Activated naive CD8-positive, alpha-beta T cell treated with anti-CD3 and anti-CD28 coated beads, Interleukin-2, amount 10 ng/mL, durations not matched to agents 7 days and 5 days (primary cell): ENCODE measurements at places on chromosomes 11 and 22. TPM values are rescaled to one million over a fixed set of nuclear protein-coding genes. Genes with fewer than 3 reads are reported as not detected.

DNA sequence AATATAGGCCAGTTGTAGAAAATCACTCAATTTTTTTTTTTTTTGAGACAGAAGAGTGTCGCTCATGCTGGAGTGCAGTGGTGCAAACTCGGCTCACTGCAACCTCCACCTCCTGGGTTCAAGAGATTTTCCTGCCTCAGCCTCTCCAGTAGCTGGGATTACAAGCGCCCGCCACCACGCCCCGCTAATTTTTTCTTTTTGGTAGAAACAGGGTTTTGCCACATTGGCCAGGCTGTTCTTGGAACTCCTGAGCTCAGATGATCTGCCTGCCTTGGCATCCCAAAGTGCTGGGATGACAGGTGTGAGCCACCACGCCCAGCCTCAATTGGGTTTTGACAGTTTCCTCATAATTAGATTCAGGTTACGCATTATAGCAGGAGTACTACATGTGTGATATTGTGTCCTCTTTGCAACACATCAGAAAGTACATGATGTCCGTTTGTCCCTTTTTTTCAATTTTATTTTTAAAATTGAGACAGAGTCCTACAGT is 2.6 kb upstream of the ATP6V1E1 start:
- H3K36me3 ChIP-seq, result peaks cover 2% of the 10 kb centered on the region
- H3K4me3 ChIP-seq, result no peak overlapping the region
- no peak for DNase-seq
- no peak overlapping the region for H3K27ac ChIP-seq
- no peaks in the 10 kb centered on the region for H3K27me3 ChIP-seq
- H3K4me1 ChIP-seq, result peaks cover 7% of the 10 kb centered on the region

DNA sequence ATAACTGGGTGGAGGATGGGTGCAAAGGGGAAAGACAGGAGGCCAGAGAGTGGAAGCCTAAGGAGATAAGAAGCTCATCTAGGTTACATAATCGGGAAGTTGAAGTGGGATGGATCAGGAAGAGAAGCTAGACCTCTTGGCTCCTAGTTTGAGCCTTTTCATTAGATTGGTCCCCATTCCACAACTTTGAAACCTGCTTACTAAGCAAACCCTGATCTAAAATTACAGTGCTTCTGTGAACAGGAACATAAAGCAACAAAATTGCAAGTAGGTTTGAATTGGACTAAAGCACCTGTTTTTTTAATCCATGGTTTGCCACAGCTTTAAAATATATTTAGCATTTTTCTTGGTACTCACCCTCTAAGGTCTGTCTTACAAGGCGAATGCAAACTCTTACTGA is 80.4 kb upstream of the EED start:
- H3K27me3 ChIP-seq, result no peaks in the 10 kb centered on the region
- H3K27ac ChIP-seq, result no peak overlapping the region
- H3K4me3 ChIP-seq, result no peak overlapping the region
- no peak for DNase-seq

DNA sequence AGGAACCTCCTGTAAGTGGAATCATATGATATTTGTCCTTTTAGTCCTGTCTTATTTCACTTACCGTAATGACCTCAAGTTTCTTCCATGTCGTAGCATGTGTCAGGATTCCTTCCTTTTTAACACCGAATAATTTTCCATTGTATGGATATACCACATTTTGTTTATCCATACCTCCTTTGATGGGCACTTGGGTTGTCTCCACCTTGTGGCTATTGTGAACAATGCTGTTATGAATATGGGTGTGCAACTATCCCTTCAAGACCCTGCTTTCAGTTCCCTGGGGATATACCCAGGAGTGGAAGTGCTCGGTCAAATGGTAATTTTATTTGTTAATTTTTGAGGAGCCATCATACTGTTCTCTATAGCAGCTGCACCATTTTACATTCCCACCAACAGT is 244.9 kb upstream of the BLID start:
- no peak overlapping the region for H3K27ac ChIP-seq
- H3K4me3 ChIP-seq, result no peak overlapping the region
- H3K27me3 ChIP-seq, result no peaks in the 10 kb centered on the region
- H3K4me1 ChIP-seq, result no peaks in the 10 kb centered on the region
- H3K36me3 ChIP-seq, result no peaks in the 10 kb centered on the region

GRCh38 chr11:134152696-134153095 is 71.1 kb downstream of the NCAPD3 start:
- H3K4me3 ChIP-seq, result no peak overlapping the region
- no peak for DNase-seq
- no peaks in the 10 kb centered on the region for H3K27me3 ChIP-seq
- H3K36me3 ChIP-seq, result peaks cover 24% of the 10 kb centered on the region
- H3K4me1 ChIP-seq, result no peaks in the 10 kb centered on the region
- no peak overlapping the region for H3K27ac ChIP-seq

DNA sequence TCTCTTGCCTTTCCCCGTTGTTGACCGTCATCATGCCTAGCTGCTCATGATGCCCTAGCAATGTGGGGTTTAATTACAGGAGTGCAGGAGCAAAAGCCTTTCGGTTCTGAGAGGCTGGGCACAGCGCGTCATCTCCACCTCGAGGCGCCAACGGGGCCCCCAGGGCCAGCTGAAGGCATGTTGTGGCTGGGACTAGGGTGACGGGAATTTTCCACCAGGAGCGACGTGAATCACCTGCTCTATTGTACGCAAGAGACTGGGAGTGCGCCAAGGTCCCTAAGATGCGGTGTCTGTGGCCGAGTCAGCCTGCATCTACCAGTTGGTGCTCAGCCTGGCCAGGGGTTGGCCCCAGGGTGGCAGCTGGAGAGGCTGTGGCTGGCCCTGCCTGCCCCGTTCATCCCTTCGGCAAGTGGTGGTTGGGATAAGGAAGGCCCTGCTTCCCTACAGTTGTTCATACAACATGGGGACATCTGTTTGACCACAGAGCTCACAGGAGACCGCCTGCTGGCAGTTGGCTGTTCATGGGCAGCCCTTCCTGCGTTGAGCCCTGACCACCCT is 1175.6 kb downstream of the BRD1 start:
- no peak overlapping the region for H3K27ac ChIP-seq
- H3K4me1 ChIP-seq, result no peaks in the 10 kb centered on the region
- H3K4me3 ChIP-seq, result no peak overlapping the region
- H3K36me3 ChIP-seq, result no peaks in the 10 kb centered on the region

DNA sequence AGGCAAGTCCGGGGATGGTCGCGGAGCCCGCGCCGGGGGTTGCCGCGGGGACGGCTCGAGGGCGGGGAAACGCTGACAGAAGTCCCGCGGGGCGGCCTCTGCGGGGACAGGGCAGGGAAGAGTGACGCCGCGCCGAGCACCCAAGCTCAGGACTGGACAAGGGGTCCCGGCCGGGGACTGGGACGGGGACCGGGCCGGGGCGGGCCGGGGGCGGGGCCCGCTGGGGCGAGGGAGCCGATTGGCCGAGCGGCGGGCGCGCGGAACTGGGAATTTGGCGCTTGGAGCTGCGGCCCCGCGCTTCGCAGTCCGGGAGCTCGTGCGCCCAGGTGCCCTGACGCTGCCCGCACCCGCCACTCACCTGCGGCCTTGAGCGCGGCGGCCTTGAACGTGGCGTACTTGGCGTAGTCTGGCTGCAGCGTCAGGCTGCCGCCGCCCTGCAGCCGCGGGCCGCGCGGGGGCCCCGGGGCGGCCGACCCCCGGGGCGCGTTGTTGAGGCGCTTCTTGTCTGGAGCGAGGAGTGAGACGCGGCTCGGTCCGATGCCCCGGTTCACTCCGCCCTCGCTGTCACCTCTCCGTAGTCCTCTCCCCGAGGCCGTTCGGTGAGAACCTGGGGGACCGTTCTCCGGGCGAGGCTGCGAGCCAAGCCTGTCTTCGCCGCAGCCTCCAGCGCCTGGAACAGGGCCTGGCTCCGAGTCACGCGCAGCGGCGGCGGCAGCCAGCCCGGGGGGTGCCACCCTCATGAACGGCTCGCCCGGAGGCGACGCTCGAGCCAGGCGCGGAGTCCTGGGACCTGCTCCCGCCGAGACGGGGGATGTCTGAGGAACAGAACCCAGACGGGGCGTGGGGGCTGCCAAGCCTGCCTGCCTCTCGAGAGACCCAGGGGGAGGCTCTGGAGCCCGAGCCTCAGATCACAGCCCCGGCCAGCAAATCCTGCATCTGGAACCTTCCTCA is 4.5 kb downstream of the SHISA8 start:
- H3K36me3 ChIP-seq, result peaks cover 7% of the 10 kb centered on the region
- H3K4me3 ChIP-seq, result no peak overlapping the region
- peaks cover 16% of the 10 kb centered on the region for H3K4me1 ChIP-seq
- peak; percentile 60 for DNase-seq
- H3K27me3 ChIP-seq, result peaks cover 39% of the 10 kb centered on the region

Gene MMP10
- total RNA-seq, result not detected
